Upper lobe of right lung (tissue), 1 donor: ENCODE measurements at places on chromosomes 7 and 10. TPM values are rescaled to one million over a fixed set of nuclear protein-coding genes. Genes with fewer than 3 reads are reported as not detected.

DNA sequence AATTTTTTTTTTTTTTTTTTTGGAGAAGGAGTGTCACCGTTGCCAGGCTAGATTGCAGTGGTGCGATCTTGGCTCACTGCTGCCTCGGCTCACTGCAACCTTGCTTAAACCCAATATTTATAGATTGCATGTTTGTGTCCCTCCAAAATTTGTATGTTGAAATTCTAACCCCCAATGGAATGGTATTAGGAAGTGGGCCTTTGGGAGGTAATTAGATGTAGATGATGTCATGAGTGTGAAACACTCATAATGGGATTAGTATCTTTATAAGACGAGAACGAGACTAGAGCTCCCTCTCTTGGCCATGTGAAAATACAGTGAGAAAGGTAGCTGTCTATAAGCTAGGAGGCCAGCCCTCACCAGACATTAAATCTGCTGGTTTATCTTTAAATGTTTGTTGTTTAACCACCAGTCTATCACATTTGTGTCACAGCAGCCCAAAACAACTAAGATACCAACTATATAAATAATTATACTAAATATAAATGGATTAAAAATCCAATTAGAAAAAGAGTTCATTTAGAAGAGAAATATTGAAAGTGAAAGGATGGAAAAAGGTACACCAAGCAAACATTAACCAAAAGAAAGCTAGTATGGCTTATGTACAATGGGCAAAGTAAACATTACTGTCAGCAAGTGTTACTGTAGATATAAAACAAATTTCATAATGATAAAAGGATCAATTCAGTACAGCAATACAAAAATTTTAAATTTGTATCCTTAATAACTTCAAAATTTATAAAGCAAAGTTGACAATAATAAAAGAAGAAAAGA, 9.3 kb downstream of the TCAF1 start:
- no peak overlapping the region for H3K4me3 ChIP-seq
- H3K27me3 ChIP-seq, result no peaks in the 10 kb centered on the region
- H3K4me1 ChIP-seq, result no peaks in the 10 kb centered on the region
- no peak for DNase-seq

The FIS1 gene
- total RNA-seq, result 147 TPM

DNA sequence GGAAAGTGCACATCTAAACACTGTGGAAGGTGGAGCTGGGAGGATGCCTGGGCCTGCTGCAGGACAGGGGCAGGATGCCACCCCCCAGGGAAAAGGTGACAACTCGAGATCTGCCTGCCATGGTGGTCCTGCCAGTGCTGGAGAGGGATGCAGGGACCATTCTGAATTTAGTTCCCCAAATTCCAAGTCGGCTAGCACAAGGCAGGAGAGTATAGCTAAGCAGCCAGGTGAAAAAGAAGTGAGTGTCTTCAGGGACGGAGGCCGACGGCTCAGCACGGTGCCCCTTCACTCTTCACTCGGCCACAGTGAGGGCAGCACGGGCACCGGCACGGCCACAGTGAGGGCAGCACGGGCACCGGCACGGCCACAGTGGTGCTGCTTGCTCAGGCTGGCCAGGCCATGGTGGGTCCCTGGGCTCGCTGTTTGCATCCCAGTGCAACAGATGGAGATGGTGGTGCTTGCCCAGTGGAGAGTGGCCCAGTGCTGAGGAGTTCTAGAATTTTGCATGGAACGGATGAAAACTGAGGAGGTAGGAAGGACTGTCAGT, 161.3 kb upstream of the SHH start:
- H3K27me3 ChIP-seq, result no peaks in the 10 kb centered on the region
- no peak overlapping the region for H3K4me3 ChIP-seq

GRCh38 chr7:2360796-2361195, 6.2 kb downstream of the EIF3B start:
- no peak for DNase-seq
- peaks cover 76% of the 10 kb centered on the region for H3K36me3 ChIP-seq
- H3K4me3 ChIP-seq, result no peak overlapping the region

The IFIT1 gene
- total RNA-seq, result 51.1 TPM

- H3K27ac ChIP-seq, result no peak overlapping the region
- DNase-seq, result no peak
- no peaks in the 10 kb centered on the region for H3K4me1 ChIP-seq
- no peaks in the 10 kb centered on the region for H3K36me3 ChIP-seq
- no peak overlapping the region for H3K4me3 ChIP-seq
- peaks cover 9% of the 10 kb centered on the region for H3K27me3 ChIP-seq
Measured at GRCh38 chr10:99444383-99445045, 14.1 kb upstream of the GOT1 start.

DNA sequence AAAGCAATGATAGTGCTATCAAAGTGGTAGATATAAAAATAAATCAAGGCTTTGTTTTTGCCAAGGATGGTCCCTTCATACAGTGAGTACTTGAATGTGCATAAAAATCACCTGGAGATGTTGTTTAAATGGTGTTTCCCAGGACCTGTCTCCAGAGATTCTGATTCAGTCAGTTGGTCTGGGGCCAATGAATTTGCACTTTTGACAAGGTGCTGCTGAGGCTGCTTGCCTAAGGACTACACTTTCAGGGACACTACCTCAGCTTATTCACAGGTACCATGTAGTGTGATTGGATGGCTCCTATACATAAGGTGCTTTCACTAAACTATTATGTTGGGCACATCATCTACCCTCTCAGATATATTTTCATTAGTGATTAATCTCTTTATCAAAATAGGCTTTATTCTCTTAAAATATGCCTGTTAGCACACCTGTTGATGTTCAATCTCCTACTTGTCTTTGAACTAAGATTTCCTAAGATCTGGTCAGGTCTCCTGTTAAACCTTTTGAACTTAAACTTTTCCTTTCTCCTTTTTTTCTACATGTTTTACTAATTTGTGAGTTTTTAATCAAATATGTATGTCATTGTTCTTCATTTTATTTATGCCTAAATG, 24.3 kb downstream of the CAPZA2 start:
- H3K4me1 ChIP-seq, result peaks cover 5% of the 10 kb centered on the region
- DNase-seq, result no peak
- peaks cover 20% of the 10 kb centered on the region for H3K36me3 ChIP-seq
- no peak overlapping the region for H3K27ac ChIP-seq
- H3K4me3 ChIP-seq, result no peak overlapping the region

GRCh38 chr10:34709637-34710390, 105.3 kb downstream of the PARD3 start:
- no peak for DNase-seq
- no peak overlapping the region for H3K4me3 ChIP-seq

- H3K27me3 ChIP-seq, result peaks cover 6% of the 10 kb centered on the region
- no peaks in the 10 kb centered on the region for H3K4me1 ChIP-seq
- no peak overlapping the region for H3K27ac ChIP-seq
- no peak for DNase-seq
- H3K36me3 ChIP-seq, result no peaks in the 10 kb centered on the region
Measured at GRCh38 chr10:100889546-100889945, 23.2 kb upstream of the SLF2 start.

- no peaks in the 10 kb centered on the region for H3K36me3 ChIP-seq
- H3K27ac ChIP-seq, result peak overlapping the region; percentile 98
- no peaks in the 10 kb centered on the region for H3K27me3 ChIP-seq
- DNase-seq, result no peak
- no peak overlapping the region for H3K4me3 ChIP-seq
- H3K4me1 ChIP-seq, result peaks cover 43% of the 10 kb centered on the region
Measured at GRCh38 chr10:26857991-26858706, 2.6 kb downstream of the ABI1 start.

DNA sequence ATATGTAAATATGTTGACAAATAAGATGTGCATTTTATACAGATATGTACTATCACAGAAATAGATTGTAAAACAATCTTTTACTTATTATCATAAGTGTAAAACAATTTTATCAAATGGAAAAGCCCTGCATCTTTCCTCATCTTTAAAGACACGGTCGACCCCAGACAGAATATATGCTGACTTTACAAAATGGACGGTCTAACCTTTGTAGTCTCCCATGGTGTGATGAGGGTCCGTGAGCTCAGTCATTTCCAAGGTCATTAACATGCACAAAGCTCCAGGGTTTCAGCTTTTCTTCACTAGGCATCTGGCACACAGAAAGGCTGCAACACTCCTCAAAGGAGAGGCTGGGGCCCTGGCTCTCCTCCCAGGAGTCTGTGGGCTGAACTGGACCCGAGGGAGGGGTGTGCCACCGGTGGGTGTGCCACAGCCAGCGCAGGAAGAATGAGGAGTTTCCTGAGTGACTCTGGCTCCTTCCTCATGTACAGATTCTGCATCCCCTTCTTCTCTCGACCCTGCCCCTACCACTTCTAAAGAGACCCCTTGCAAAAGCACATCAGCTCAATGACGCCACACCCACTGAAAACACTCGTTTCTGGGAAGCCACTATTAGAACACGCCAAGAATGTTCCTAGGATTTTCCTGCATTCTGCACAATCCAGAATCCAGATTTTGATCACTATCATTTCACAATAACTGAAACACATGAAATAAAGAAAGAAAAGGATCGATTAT, 26.2 kb upstream of the ABLIM1 start:
- peak; percentile 79 for DNase-seq
- no peaks in the 10 kb centered on the region for H3K27me3 ChIP-seq
- peak overlapping the region; percentile 72 for H3K27ac ChIP-seq
- H3K4me1 ChIP-seq, result peaks cover 30% of the 10 kb centered on the region
- no peaks in the 10 kb centered on the region for H3K36me3 ChIP-seq

The KCND2 gene
- 0.61 TPM for total RNA-seq

The HPS1 gene
- total RNA-seq, result 77.7 TPM

- no peak for DNase-seq
- no peaks in the 10 kb centered on the region for H3K4me1 ChIP-seq
- no peak overlapping the region for H3K4me3 ChIP-seq
- no peaks in the 10 kb centered on the region for H3K36me3 ChIP-seq
- H3K27me3 ChIP-seq, result no peaks in the 10 kb centered on the region
Measured at GRCh38 chr10:64271983-64272382, 750.8 kb downstream of the REEP3 start.

GRCh38 chr7:17598846-17599245, 300.4 kb downstream of the AHR start:
- H3K4me3 ChIP-seq, result no peak overlapping the region
- no peak for DNase-seq
- no peaks in the 10 kb centered on the region for H3K27me3 ChIP-seq

DNA sequence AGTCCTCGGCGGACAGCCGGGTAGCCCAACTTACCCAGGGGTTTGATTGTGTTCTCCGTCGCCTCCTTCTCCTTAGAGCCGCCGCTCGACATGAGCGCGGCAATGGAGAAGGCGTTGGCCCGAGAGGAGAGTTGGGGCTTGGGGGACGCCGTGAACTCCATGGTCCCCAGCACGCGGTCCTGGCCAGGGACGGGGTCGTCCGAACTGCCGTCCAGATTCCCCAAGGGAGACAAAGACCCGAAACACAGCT, 515 bp downstream of the TBX20 start:
- no peaks in the 10 kb centered on the region for H3K36me3 ChIP-seq
- no peak overlapping the region for H3K27ac ChIP-seq
- H3K4me3 ChIP-seq, result peak overlapping the region; percentile 38
- DNase-seq, result no peak
- H3K4me1 ChIP-seq, result peaks cover 5% of the 10 kb centered on the region

The PCLO gene
- total RNA-seq, result 5.3 TPM

DNA sequence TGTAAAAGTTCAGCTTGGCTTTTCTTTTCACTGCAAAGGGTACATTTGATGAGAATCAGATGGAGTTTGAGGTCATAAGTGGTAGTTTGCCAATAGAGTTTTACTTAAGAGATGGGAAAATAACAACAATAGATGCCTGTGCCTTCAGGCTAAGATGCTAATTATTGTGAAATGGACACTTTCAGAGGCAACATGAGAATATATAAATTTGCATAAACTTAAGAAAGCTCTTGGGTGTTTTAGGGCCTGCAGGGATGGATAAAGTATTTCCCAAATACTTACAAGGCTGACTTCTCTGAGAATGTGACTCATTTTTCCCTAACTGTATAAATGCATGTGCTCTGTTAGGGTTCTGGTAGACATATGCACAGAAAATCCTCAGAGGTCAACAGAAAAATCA, 200.3 kb upstream of the SVIL start:
- DNase-seq, result no peak
- H3K27me3 ChIP-seq, result no peaks in the 10 kb centered on the region
- H3K27ac ChIP-seq, result no peak overlapping the region
- no peak overlapping the region for H3K4me3 ChIP-seq
- H3K4me1 ChIP-seq, result no peaks in the 10 kb centered on the region

DNA sequence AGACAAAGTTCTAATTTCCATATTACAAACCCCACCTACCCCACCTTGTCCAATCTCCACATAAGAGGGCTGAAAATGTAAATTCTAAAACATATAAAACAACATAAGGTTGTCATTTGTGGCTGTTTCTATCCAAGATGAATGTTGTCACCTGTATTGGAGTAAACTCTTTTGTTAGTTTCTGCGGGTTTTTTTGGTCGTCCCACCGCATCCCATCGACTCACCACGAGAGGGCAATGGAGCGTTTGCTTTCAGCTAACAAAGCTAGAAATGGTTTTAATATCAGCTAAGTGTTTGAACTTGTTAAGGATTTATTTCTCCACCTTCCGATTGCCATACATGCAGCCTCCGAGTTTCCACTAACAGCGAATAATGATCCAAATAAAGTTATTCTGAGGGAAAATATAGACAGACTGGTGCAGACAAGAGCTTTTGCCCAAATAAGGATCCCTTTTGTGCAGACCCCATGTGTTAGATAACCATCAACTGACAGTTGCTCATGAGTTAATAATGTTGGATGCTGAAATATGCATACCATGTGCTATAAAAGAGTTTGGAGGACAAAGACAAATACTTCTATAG, 137.2 kb downstream of the ARID5B start:
- peak overlapping the region; percentile 70 for H3K27ac ChIP-seq
- H3K36me3 ChIP-seq, result no peaks in the 10 kb centered on the region
- H3K4me1 ChIP-seq, result peaks cover 27% of the 10 kb centered on the region
- H3K27me3 ChIP-seq, result no peaks in the 10 kb centered on the region
- peak; percentile 80 for DNase-seq

The JCAD gene
- total RNA-seq, result 67.6 TPM

DNA sequence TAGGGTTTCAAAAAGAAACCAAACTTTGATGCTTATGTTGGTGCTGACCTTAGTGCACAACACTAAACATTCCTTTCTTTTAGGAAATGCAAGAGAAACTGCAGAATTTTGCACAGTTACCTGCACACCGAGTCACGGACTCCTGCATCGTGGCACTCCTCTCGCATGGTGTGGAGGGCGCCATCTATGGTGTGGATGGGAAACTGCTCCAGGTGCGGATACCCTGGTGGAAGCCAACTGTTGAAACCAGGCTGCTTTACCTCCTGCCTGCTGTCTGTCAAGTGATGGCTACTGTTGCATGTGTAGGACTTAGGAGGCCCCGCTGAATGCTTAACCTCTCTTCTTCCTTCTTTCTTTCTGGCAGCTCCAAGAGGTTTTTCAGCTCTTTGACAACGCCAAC, 11.7 kb downstream of the CASP2 start:
- no peak overlapping the region for H3K4me3 ChIP-seq
- peaks cover 24% of the 10 kb centered on the region for H3K4me1 ChIP-seq
- DNase-seq, result no peak
